ENCODE measurements at places on chromosomes 12 and 14. TPM values are rescaled to one million over a fixed set of nuclear protein-coding genes. Genes with fewer than 3 reads are reported as not detected.

The DNAH10 gene
- 0.22 TPM for total RNA-seq

The TNFAIP2 gene
- total RNA-seq, result 17.9 TPM

The SLC4A8 gene
- total RNA-seq, result 1.1 TPM

The KCNC2 gene
- total RNA-seq, result not detected

The PZP gene
- not detected for total RNA-seq

The MYO1H gene
- not detected for total RNA-seq

The LTBP2 gene
- total RNA-seq, result 16.8 TPM

The KRT77 gene
- not detected for total RNA-seq

The C14orf180 gene
- total RNA-seq, result not detected

The PIWIL1 gene
- not detected for total RNA-seq
